ENCODE measurements at places on chromosomes 4 and X.

- DNase-seq = no peak
Measured at GRCh38 chr4:40458683-40459082, 123.5 kb downstream of the CHRNA9 start.

GRCh38 chrX:82711457-82711856 lies 796.6 kb upstream of the POU3F4 start:
- DNase-seq = no peak

DNA sequence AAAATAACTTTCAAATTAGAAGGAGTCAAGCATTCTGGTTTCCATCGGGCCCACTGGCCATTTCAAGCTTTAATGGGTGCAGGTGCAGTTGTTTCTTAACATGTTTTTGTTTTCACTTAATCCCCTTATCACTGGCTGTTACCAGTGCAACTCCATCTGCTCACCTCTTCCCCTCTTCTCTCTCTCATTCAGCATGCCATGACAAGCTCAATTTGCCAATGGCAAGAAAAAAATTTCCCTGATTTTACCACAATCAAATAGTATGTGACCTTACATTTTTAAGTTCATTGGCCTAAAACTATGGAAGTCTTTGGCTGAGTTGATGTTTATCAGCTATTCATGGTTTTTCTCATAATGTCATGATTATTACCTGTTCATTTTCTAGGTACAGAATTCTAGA lies 299.1 kb upstream of the BMP3 start:
- DNase-seq = no peak

DNA sequence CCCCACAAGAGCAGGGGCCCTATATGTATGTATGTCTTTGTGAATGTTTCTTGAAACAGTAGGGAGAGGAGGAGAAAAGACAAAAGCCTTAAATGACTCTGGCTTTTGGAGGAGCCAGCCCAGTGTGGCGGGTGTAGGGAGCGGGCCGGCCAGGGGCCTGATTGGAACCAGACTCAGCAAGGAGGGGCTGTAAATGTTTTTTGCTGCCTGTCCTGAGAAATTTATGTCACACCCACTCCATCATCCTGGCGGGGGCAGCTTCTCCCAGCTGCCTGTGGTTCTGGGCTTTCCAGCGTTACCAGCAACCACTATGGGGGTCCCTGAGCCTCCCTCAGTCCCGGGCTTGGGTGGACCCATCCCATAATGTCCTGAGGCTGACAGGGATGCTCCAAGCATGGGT lies 130.8 kb downstream of the PJA1 start:
- DNase-seq = no peak

GRCh38 chr4:177033135-177033534 lies 240.4 kb upstream of the VEGFC start:
- DNase-seq = no peak

DNA sequence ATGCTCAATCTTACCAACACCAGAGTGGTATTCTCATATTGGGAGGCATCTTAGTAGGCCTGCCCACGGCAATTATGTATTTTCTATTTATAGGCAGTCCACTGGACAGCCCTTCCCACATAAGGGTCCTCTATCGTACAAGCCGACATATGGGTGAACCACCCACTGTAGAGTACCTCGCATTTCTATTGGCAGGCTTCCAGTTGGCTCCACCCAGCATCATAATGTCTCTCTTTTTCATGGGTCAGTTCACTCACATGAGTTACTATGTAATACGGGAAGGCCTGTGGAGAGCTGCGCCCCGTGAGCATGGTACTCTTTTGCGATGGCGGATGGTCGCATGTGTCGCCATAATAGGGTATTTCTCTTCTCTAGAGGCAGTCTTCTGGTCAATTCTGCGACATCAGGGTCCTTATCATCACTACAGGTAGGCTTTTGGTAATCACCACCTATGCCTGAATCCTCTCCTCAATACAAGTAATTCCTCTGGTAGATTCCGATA lies 29.4 kb upstream of the FOXR2 start:
- no peak for DNase-seq

GRCh38 chrX:40700640-40701342 lies 34.6 kb downstream of the MED14 start:
- DNase-seq = no peak

DNA sequence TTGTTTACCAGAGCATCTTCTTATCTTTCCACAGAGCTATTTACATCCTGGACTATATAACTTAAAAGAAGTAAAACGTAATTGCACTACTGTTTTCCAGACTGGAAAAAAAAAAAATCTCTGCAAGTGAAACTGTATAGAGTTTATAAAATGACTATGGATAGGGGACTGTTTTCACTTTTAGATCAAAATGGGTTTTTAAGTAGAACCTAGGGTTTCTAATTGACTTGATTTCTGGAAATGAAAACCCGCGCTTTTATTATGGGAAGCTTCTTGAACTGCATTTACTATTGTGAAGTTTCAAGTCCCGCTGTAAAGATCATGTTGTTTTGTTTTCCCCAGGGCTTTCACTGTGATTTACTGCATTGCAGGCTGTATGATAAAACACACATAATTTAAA lies 162.7 kb downstream of the STIM2 start:
- no peak for DNase-seq

- DNase-seq = no peak
Measured at GRCh38 chr4:7526929-7527535, 92.3 kb upstream of the PSAPL1 start.

- no peak for DNase-seq
Measured at GRCh38 chr4:121198251-121198650, 34.1 kb upstream of the TNIP3 start.

DNA sequence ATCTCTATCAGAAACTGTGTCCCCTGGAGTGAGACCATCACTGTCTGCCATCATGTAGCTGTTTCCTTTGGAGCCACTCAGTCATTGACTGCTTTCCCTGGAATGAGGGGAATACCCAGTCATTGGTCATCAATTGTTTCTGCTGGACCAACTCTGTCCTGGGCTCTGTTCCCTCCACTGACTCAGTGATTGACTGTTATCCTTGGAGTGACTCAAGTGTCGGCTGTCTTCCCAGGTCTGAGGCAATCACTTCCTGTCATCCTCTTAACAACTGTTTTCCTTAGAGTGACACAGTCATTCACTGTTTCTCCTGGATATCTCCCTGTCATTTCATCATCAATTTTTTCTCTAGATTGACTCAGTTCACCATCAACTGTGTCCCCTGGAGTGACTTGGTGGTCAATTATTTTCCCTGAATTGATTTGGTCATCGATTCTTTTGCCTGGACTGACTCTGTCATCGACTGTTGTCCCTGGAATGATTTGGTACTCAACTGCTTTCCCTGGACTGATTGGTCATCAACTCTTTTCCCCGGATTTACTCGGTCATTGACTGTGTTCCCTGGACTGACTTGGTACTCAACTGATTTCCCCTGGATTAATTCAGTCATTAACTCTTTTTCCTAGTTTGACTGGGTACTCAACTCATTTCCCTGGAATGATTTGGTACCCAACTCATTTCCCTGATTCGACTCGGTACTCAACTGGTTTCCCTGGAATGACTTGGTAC lies 327.9 kb upstream of the VCX start:
- DNase-seq = peak; percentile 59

- peak; percentile 84 for DNase-seq
Measured at GRCh38 chr4:76744241-76744921, 153.6 kb downstream of the SOWAHB start.

DNA sequence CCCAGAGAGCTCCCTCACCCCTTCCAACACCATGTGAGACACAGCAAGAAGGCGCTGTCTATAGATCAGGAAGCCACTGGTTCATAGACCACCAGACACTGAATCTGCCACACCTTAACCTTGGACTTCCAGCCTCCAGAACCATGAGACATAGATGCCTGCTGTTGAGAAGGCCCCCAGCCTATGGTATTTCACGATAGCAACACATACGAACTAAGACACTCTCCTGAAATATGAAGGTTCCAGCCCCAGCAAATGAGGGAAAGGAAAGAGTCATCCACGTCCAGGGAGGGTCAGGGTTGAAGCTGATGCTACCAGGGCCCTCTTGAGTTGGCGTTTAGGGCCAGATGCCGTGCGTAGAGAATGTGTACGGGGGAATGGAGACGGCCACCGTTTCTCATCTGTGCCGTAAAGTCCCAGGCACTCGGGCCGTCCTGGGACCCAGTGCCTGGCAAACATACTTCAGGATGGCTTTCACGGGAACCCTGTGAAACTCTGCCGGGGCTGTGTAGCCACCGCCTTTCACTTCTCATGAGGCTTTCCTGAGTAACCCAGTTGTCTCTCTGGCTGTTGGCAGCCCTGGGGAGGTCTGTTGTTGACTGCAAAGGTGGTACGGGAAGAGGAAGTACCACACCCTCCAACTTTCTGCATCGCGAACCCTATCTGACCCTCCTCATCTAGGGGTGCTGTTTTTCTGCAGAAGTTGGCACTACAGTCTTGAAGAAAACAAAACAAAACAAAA lies 17.7 kb upstream of the P2RY8 start:
- DNase-seq = no peak

DNA sequence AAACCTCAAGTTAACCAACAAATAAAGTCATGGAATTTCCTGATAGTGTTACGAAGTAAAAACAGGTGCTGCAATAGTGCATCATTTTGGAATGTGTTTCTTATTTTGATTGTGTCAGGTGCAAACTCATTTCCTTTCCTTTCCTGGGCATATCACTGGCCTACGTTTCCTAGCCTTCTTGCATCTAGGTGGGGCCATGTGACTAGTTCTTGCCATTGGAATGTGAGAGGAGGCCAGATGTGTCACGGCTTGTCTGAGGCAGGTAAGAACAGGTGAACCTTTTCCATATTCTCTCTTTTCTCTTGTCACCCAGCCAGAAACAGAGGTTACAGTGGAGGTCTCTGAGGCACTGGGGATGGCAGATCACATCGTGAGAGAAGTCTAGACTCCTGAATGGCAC lies 868.0 kb downstream of the RPA4 start:
- DNase-seq = no peak

GRCh38 chrX:31929366-31929765 lies 857.5 kb upstream of the FTHL17 start:
- DNase-seq = no peak

DNA sequence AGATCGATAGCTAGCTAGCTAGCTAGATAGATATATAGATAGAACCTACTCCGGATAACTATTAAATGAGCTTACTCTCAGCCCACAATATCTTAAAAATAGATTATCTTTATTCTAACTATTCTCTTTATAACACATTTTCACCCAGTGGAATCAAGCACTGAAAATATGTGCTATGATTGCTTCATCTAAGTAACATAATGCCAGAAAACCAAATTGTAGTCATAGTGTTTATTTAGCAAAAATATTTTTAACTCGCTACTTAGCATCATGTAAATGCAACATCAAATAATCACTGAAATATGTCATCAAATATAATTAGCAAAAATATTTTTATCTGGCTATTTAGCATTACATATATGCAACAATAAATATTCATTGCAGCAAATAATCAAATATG lies 1.5 kb downstream of the TMEM156 start:
- no peak for DNase-seq

- DNase-seq = no peak
Measured at GRCh38 chrX:6383917-6384316, 151.0 kb downstream of the VCX3A start.

GRCh38 chr4:152808670-152809069 lies 28.9 kb downstream of the ARFIP1 start:
- no peak for DNase-seq

- DNase-seq = peak; percentile 54
Measured at GRCh38 chr4:38831653-38832052, 25.0 kb downstream of the TLR6 start.

- DNase-seq = peak; percentile 69
Measured at GRCh38 chrX:122579526-122579925, 604.6 kb upstream of the GRIA3 start.

GRCh38 chrX:150880808-150881165 lies 17.7 kb downstream of the CD99L2 start:
- DNase-seq = no peak

GRCh38 chr4:29104694-29105093 lies 1615.5 kb upstream of the PCDH7 start:
- DNase-seq = no peak

GRCh38 chrX:43813898-43814297 lies 68.4 kb downstream of the MAOB start:
- DNase-seq = peak; percentile 4

DNA sequence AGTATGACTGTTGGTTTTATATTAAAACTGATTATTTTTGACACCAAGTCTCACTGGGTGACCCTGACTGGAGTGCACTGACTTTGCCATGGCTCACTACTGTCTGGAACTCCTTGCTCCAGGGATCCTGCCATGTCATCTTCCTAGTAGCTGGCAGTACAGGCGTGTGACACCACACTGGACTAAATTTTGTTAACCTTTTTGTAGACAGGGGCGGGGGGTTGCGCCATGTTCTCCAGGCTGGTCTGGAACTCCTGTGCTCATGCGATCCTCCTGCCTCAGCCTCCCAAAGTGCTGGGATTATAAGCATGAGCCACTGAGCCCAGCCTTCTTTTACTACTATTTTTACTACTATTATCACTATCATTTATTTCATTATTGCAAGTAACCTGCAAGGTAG lies 8.9 kb downstream of the XAGE1A start:
- DNase-seq = no peak

- DNase-seq = no peak
Measured at GRCh38 chr4:183977707-183978106, 72.6 kb downstream of the STOX2 start.

GRCh38 chr4:94345969-94346368 lies 3.3 kb upstream of the HPGDS start:
- DNase-seq = no peak

- DNase-seq = peak; percentile 41
Measured at GRCh38 chr4:145012841-145013240, 85.2 kb downstream of the ANAPC10 start.

DNA sequence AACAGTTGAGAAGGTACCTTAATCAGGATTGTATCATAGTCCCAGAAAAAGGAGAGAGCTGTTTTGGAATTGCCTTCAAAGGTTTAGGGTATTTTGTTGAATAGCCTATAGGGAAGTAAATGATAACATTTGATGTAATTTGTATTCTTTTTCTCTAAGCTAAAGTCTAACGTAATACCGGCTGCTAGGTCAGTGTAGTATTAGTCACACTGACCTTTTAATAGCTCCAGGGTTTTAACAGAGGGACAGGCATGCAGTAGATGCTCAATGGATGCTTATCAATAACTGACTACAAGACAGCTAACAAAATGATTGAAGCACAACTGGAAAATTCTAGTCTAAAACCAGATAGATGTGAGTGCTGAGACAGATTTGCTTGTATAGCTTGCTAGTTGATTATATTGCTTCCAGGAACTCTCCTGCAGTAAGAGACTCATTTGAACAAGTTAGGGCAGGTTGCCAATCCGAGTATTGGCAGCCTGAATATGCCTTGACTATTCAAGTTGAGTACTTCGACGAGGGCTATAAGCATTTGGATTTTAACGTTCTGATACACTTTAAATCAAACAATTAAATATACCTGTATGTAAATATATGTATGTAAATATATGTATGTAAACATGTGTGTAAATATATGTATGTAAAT lies 16.5 kb upstream of the PNPLA4 start:
- DNase-seq = no peak

GRCh38 chrX:39479856-39480255 lies 617.9 kb downstream of the BCOR start:
- DNase-seq = no peak
